ENCODE measurements at places on chromosomes 7 and 10.

GRCh38 chr10:8369666-8370065, 315.2 kb downstream of the GATA3 start:
- peak; percentile 59 for DNase-seq

DNA sequence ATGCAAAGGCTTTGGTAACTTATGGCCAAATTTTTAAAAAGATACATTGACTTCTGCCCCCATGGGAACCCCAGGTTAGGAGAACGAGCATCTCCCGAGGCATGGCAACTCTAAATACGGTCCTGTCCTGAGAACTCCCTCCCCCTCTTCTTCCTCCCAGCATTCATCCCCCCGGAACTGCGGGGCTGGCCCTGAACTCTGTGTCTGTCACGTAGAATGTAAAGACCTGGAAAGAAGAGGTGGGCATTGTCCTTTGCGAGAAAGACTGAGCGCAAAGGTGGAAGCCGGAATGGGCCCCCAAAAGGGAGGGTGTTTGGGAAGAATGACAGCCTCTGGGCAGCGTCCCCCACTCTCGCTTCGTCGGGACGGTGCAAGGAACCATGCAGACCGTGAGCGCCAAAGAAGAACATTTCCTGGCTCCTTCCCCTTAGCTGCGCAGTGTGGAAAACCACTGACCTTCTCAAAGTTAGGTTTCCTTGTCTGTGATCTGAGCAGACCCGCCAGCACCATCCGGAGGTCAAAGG, 21.0 kb downstream of the SHH start:
- no peak for DNase-seq

DNA sequence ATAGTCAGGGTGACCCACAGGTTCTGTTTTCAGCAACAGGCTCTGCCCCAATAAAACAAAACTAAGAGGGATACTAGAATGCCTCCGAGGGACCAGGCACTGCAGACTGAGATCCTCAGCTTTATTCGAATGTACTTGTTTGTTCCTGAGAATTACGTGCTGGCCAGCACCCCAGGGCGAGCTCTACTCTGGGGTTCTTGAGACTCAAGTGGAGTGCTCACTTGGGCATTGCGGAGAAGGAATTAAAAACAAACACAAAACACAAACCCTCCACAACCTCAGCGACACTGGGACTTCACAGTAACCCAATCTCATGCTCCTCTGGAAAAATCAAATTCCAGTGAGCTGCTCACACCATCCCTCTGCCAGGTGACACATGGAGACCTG, 250.7 kb downstream of the TNS3 start:
- DNase-seq = no peak

GRCh38 chr7:77831481-77831880, 32.9 kb downstream of the PHTF2 start:
- DNase-seq = peak; percentile 50

DNA sequence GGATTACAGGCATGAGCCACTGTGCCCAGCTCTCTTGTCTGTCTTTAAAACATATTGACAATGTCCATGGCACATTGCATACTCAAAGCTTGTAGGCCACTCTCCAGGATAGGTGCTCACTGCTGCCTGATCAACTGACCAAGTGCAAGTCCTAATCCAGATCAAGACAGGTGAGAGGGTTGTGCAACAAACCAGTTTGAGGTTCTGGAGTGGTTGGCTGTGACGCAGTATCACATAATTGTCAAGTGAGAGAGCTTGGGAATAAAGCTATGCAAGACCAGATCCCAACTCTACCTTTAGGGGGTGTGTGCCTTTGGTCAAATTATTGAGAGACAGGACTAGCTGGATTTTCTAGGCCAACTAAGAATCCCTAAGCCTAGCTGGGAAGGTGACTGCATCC, 43.0 kb upstream of the OPN4 start:
- peak; percentile 80 for DNase-seq

DNA sequence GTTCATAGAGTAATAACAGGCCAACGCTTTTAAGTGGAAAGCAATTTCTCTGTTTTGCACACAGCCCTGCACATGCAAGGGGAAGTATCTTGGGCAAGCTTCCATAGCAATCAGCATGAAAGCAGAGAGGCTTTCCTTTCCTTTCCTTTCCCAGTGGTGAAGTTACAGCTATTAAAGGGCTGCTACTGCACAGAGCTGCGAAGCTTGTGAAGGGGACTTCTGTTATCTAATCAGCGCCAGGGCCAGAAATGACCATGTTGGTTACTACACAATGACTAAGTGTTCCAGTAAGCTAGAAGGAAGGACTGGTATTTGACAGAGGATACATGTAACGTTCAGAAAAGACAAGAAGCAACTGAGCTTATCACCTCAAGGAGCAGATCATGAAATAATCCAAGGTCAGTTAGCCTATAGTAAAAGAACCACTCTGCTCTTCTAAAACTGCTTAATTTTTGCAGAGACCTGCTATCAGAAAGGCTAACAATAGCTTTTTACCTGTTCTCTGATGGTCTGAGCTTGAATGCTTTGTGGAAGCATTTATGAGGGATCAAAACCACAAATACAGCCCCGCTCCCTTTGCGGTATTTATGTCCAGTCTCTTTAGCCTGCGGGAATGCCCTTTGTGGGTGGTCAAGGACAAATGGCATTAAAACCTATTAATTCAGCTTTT, 45.9 kb downstream of the SGMS1 start:
- no peak for DNase-seq

DNA sequence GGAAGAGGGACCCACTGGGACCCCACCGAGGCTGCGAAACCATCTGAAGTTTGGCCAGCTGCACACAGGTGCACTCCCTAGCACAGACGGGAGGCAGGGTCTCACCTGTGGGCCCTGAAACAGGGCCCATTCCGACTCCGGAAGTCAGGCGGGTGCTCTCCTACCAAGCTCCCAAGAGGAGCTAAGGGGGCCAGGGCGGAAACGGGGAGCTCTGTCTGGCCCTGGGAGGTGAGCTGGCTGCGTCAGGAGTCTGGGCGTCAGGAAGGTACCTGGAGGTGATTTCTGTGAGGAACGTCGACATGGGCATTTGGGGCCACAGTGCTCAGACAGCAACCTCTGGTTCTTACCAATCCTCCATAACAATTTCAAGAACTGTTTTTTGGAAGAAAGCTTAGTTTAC, 411.7 kb downstream of the TCERG1L start:
- DNase-seq = no peak

- DNase-seq = peak; percentile 11
Measured at GRCh38 chr10:127694580-127695193, 42.3 kb upstream of the FOXI2 start.

- DNase-seq = no peak
Measured at GRCh38 chr10:9848278-9848677, 1169.4 kb upstream of the CELF2 start.

- DNase-seq = peak; percentile 11
Measured at GRCh38 chr10:68561865-68562649, 1.9 kb downstream of the TET1 start.

DNA sequence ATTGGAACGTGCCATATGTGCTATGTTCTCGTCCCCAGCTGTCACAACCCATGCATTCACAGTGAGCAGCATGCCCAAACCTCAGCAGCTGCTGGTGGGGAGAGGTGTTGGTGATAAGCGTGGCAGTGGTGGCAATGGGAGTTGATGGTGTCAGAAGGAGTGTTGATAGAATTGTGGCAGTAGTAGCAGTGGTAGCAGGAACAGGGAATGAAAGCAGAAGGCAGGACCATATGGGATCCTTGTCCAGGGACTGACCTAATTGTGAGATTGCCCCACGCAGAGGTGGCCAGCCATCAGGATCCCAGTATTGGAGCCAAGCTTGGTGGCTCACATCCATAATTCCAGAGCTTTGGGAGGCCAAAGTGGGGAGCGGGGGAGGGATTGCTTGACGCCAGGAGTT, 276.3 kb downstream of the GALNT17 start:
- no peak for DNase-seq

- no peak for DNase-seq
Measured at GRCh38 chr7:105945848-105946247, 17.2 kb upstream of the CDHR3 start.

DNA sequence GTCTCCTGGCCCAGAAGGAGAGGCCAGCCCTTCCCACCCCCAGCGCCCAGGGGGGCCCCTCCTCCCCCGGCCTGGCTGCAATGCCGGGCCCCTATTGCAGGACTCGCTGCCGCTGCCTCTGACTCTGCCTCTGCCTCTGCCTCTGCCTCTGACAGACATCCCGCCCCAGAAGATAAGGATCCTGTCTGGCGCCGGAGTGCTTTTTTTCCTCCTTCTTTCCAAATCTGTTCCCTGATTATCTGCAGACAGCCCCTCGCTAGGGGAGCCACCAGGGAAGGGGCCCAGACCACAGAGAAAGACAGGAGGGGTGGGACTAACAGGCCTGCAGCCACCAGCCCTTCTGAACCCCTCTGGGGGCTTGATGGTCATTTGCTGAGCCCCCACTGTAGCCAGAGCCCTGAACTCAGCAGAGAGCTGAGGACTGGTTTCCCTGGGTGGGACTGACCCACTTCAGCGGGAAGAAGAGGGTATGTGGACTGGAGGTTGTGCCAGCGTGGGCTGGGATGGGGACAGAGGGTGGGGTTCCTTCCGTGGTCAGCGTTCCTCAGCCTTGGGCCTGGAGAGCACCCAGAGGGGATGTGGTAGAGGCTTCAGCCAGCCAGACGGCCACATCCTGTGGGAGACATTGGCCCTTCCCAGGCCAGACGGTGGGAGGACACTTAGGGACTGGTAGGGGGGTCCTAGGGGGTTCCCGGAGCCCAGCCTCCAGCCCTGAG, 22.8 kb downstream of the UNC5B start:
- DNase-seq = no peak

DNA sequence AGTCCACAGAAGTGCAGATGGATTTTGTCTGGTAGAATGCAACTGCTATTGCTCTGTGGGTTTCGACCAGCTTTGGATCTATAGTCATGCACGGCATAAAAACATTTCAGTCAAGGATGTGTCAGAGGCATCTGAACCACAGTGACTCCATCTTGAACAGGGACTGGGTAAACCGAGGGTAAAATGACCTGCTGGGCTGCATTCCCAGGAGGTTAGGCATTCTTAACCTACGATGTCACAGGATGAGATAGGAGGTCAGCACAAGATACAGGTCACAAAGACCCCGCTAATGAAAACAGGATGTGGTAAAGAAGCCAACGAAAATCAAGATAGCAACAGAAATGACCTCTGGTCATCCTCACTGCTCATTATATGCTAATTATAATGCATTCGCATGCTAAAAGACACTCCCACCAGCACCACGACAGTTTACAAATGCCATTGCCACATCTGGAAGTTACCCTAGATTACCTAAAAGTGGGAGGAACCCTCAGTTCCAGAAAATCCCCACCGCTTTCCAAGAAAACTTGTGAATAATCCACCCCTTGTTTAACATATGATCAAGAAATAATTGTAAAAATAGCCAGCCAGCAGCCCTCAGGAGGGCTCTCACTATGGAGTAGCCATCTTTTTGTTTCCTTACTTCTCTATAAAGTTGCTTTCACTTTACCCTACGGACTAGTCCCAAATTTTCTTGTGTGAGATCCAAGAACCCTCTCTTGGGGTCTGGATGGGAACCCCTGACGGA, 50.7 kb upstream of the CPXM2 start:
- DNase-seq = no peak

- no peak for DNase-seq
Measured at GRCh38 chr7:66153691-66154090, 39.0 kb downstream of the CRCP start.

DNA sequence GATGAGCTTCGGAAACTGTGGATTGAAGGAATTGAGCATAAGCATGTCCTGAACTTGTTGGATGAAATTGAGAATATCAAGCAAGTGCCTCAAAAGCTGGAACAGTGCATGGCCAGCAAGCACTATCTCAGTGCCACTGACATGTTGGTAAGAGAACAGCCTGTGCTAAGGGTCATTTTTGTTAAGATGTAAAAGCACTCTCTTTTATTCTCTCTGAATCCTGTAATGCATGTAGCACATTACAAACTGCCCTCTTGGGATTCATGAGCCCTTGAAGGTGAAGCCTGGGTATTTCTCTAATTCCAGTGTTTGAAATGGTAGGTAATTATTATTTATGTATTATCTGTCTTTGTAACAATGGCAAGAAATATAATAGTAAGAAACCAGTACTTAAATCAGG, 36.1 kb downstream of the EXOC4 start:
- DNase-seq = no peak

DNA sequence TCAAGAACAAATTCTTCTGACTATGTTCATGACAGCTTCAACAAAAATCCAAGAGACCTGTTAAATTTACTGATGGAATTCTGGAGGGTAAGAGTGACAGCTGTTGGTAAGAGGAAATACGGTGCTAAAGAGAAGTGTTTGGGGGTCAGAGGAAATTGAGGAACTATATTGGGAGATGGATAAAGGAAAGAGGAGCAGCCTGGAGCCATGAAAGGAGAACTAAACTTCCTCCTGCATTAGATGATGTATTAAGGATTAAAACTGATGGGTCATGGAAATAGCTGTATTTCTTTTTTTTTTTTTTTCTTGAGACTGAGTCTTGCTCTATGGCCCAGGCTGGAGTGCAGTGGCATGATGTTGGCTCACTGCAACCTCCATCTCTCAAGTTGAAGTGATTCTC, 95.3 kb downstream of the HERPUD2 start:
- no peak for DNase-seq

DNA sequence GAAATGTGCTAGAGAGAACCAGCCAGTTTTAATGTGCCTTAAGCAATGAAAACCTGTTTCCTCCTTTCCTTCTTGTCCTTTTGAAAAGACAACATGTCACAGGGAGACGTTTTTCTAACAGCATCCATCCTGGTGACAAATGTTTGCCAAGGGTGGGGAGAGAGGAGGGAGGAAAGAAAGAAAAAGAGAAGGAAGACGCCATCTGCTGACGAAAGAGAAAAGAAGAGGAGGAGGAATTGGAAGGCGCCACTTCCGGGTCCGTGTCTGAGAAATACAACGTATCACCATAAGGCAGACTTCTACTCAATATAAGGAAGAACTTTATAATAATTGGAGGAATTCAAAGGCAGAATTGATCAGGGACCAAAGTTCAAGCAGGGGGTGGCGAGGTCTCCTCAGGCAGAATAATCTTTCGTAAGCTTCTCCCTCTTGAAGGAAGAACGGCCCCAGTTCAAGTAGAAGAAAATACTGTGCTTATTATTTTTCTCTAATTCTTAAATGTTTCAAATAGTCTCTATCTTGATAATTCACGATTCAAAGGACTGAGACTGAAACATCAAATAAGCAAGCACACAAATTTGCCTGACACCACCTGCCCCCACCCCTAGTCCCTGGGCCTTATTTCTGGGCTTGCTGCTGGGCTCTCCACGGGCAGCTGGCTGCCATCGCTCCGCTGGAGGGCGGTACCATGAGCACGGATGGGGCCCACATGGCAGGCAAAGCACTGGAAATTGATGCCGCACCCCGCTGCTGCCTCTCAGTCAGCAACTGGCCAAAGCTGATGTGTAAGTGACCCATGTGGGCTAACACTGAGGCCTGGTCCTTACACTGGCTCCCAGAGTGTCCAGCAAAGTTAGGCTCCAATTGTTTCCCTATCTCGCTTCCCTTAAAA, 273.7 kb upstream of the KLF14 start:
- peak; percentile 84 for DNase-seq

- no peak for DNase-seq
Measured at GRCh38 chr10:123140164-123140982, 4.6 kb downstream of the HMX3 start.

GRCh38 chr10:132836832-132837540, 51.0 kb upstream of the NKX6-2 start:
- DNase-seq = no peak

GRCh38 chr7:105101864-105102263, 87.9 kb downstream of the KMT2E start:
- DNase-seq = no peak

Data from epithelial cell of esophagus (primary cell).